LHCN-M2 (cell line): ENCODE measurements at places on chromosomes 11 and 22. TPM values are rescaled to one million over a fixed set of nuclear protein-coding genes. Genes with fewer than 3 reads are reported as not detected.
A peak's percentile ranks its signal among the peaks of the same experiment; 100 is the strongest.

THAP12 gene
- total RNA-seq = 41.8 and 42.4 TPM in 2 replicates

PTPMT1 gene
- 88.1 and 94.3 TPM in 2 replicates for total RNA-seq

BANF1 gene
- total RNA-seq = 67.8 and 70.4 TPM in 2 replicates

- DNase-seq = no peak
Measured at GRCh38 chr22:43005106-43005505, 9.8 kb downstream of the PACSIN2 start.

MACROD1 gene
- total RNA-seq = 38.0 and 40.8 TPM in 2 replicates

DNA sequence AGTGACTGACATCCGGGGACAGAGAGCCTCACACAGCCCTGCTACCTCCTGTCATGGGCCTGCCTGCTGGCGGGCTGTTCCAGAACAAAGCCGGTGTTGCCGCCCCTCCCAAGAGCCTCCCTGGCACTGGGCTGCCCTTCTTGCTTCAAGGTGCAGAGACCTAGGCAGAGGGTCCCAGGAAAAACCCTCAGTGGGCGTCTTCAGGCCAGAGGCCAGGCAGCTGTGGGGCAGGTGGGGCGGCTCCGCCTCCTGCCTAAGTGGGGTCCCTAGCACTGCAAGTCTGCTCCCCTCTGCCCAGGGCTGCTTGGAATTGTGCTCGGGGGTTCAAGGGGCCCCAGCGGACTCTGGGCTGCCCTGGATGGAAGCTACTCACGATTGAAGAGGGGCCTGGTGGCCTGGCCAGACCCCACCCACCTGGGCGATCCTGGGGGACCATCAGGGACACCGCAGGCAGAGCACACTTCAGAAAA lies 20.4 kb upstream of the GNB1L start:
- DNase-seq = no peak

DNA sequence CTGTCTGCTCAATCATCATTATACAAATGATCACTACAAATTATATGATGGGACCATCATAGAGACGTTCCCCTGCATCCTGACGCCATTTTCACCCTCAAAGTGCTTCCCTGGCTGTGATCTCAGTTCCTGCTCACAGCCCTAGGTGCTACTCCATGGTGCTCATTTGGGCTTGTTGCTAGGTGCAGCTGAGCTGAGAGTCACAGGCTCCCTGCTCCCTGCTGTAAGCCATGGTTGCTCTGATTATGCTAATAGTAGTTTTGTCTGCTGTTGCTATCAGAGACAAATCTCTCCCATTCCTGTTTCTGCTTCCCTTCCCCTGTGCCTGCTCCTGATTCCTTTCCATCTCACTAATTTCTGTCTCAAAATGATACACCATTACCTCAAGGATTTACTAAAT lies 474.3 kb downstream of the METTL15 start:
- no peak for DNase-seq

GRCh38 chr11:57071829-57072228 lies 83.1 kb downstream of the OR5AK2 start:
- peak; percentile 70 for DNase-seq

DNA sequence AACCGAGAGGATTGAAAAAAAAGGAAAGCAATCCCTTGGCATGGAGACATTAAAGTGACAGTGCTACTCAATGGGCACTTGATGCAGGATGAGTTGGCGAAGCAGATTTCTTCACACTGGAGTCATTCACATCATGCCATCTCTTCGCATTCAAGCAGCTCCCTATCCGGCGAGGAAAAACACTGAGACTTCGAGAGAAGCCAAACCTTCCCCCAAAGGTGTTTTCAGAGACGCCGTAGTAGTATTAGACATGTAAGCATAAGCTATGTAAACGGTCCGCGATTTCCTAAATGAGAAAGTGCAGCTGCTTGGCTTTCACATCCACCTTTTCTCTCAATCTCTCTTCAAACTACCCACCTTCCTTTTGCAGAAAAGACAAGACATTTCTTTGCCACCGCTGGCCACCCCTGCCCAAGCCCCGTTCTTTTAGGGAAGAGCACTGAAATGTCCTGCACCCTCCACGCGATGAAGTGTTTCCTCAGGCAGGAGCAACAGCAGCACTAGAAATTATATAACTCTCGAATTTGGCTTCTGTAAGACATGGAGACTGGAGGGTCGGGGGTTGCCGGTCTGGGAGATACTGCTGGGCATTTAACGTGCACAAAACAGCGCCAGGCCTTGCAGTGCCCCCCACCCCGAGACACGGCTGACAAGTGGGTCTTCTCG lies at the start of gene DLG2:
Gene DLG2, minus strand, starts transcription at position 13 of the 666 bp plus-strand sequence.
- peak; percentile 41 for DNase-seq

DNA sequence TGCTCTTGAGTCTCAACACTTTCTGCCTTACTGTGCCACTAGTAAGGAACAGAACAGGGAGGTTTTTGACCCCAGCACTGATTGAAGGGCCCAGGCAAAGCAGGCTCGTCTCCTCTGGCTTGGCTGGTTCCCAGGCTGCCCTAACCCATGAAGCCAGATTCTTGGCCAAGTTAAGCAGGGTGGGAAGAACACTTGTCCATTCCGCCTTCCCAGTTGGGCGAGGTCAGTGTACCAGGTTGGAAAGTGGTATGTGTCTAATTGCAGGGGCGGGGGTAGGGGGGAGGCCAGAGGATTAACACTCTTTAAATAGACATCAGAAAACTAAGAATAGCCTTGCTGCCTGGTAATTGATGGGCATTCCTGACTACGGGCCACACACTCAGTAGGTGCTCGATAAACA lies 14.4 kb downstream of the TIMP3 start:
- no peak for DNase-seq

MGAT3 gene
- under 0.01 TPM in 1 of 2 replicates, not detected in the other for total RNA-seq

ESAM gene
- 0.06 TPM in 2 replicates for total RNA-seq

- DNase-seq = no peak
Measured at GRCh38 chr11:121414141-121414913, 37.8 kb upstream of the SORL1 start.

GRCh38 chr22:49968831-49969661 lies 8.5 kb downstream of the PIM3 start:
- no peak for DNase-seq

DNA sequence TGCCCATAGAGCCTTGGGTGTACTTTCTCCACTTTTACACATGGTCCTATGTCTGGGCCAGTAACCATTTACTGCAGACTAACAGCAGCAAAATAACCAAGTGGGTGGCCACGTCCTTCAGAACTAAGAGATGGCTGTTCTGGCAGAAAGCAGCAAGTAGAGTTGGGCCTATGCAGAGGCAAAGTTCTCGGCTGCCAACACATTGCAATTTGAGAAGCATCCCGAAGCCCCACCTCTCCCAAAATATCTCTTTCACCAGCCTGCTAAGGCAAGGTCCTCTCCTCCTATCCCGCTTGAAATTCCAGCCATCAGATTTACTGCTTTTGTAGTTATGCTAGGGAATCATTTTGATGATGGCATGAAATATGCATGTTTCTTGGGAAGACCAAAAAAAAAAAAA lies 118.5 kb upstream of the APOA1 start:
- no peak for DNase-seq

- DNase-seq = no peak
Measured at GRCh38 chr11:44854741-44855492, 95.8 kb downstream of the TP53I11 start.

C2CD2L gene
- 7.6 and 9.3 TPM in 2 replicates for total RNA-seq

APLNR gene
- total RNA-seq = 0.11 TPM in 1 of 2 replicates, not detected in the other

DNA sequence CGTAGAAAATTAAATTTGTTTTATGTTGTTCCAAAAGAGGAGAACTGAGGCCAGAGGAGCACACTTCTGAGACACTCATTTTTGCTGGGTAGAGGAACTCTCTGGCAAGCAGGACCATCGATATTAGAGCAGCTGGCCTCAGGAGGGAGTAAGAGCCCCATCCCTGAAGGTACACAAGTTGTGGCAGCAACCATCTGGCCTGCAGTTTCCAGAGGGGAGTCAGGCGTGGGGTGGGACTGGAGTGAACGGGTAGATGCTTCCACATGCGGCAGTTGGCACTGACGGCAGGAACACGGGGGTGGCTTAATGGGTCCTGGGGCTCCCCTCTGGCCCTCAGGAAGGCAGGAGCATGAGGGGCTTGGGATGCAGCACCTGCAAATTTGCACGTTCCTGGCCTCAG lies 13.2 kb upstream of the SSTR3 start:
- DNase-seq = no peak

SPINDOC gene
- total RNA-seq = 31.7 and 33.8 TPM in 2 replicates

DNA sequence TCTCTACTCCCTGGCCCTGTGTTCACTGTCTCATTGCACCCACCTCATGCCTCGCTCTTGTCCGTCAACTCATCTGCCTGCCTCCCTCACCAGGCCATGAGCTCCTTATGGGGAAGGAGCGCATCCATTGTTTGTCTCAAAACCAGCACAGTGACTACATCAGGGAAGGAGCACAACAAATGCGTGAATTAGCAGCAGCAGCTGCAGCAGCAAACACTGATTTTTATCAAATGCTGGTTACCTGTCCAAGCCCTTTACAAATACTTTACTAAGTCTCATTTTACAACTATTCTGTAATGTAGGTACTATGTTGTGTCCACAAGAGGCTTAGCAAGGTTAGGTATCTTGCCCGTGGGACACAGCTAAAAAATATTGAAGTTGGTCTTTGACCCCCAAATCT lies 85.9 kb upstream of the PLET1 start:
- DNase-seq = no peak
